ENCODE measurements at places on chromosomes 7 and 10.

- DNase-seq: no peak
Measured at GRCh38 chr10:51074238-51075028, at the start of gene PRKG1. TSS of gene PRKG1 (plus strand) at chr10:51074487.

GRCh38 chr10:69480068-69480412, 28.8 kb downstream of the TSPAN15 start:
- no peak for DNase-seq

DNA sequence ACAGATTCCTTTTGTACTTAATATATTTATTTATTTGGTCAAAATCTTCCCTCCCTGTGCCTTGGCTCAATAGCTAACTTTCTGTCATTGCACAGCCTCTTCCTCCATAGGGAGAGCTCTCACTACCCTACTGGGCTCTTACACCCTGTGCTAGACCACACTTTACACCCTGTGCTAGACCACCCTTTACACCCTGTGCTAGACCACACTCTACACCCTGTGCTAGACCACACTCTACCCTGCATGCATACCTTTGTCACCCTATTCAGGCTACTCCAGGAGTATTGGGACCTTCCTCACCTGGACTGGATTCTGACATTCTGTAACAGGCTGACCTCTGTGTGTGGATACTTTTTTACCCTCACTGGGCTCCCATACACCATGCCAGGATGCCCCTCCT, 298.5 kb upstream of the TPK1 start:
- DNase-seq: no peak

GRCh38 chr10:102645388-102645740, 1.1 kb downstream of the TRIM8 start:
- peak; percentile 41 for DNase-seq

- DNase-seq: no peak
Measured at GRCh38 chr10:1153251-1153763, 97.1 kb downstream of the WDR37 start.

GRCh38 chr10:79386637-79387465, 39.6 kb downstream of the PPIF start:
- DNase-seq: no peak

- DNase-seq: no peak
Measured at GRCh38 chr10:108696792-108697477, 1226.4 kb downstream of the XPNPEP1 start.

DNA sequence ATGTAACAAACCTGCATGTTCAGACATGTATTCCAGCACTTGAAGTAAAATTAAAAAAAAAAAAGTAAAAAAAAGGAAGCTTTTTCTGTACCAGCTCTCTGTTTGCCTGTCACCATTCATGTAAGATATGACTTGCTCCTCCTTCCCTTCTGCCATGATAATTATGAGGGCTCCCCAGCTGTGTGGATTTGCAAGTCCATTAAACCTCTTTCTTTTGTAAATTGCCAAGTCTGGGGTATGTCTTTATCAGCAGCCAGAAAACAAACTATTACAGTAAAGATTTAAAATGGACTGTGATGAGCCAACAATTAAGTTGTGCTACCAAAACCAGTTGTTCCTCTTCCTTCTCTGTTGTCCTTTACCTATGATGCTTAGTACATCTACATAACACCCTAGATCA, 619.6 kb downstream of the ARL4A start:
- peak; percentile 86 for DNase-seq

- no peak for DNase-seq
Measured at GRCh38 chr10:11869219-11869618, 46.1 kb downstream of the PROSER2 start.

- peak; percentile 61 for DNase-seq
Measured at GRCh38 chr10:127738512-127739424, 1.8 kb downstream of the FOXI2 start.

GRCh38 chr10:14648005-14648765, 126.5 kb downstream of the FAM107B start:
- DNase-seq: no peak

- no peak for DNase-seq
Measured at GRCh38 chr7:99380823-99381663, 6.5 kb downstream of the ARPC1B start.

DNA sequence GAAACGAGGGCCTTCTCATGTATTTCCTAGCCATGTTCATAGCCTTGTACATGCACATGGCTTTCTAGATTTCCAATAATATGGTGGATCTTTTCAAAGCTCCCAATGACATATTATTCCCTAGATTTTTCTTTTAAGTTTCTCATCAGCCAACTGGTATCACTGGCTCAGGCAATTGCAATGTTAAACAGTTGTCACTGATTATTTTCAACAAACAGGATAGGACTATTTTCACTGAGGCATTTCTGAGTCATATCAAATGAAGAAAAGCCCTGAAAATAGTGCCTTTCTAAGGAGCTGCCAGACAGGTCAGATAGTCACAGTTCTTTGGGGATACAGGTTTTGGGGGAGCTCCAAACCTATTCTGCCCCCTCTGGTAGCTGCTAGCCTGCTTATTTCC, 4.5 kb upstream of the LMTK2 start:
- no peak for DNase-seq

DNA sequence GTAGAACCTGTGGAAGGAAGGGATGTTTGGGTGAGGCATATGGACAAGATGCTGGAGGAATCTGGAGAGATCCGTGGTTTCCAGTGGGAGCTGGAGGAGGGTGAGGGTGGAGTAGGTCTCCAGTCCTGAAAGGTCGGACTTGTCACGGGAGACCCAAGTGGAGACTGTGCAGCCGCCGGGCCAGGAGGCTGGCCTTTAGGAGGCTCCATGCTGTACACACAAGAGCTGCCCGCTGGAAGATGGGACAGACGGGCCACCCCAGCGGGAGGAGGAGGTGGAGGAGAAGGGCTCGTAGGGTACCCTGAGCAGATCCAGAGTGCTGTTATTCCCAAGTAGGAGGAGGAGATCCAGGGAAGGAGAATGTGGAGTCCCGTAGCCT, 106.7 kb downstream of the NKX6-2 start:
- DNase-seq: no peak

DNA sequence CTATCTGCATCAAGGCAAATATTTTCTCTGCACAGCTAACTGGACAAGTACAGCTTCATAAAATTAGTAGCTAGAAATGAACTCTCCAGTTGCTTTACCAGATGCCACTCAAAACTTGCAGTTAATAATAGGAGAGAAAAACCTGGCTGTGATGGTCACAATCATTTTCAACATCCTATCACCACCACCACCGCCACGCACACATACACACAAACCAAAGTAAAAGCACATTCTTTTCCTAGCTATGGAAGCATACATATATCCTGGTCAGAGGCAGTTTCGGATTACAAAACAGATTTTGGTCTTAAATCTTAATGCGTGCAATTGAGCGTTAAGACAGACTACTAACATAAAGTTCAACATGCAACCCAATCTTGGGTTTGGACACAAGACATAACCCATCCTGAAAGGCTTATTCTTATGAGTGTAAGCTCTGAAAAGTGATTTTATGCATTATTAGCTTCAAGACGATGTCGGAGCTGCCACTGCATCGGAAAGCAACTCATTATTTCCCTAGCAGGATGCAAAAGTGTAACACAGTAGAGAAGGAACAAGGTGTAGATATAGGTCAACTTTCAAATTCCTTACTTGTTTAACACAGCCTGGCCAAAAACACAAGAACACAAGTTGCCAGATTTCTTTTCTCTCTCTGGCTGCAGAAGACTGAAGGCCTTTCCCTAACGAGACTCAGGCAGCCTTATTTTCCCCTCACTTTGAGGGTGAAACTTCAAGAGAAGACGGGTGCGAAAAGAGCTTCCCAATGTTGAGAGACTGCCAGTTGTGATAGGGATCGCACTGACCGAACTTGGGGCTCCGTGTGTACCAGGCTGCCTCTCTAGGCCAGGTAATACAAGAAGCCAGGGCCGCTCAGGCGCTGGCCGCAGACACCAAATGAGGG, 1.2 kb downstream of the CACUL1 start:
- no peak for DNase-seq

DNA sequence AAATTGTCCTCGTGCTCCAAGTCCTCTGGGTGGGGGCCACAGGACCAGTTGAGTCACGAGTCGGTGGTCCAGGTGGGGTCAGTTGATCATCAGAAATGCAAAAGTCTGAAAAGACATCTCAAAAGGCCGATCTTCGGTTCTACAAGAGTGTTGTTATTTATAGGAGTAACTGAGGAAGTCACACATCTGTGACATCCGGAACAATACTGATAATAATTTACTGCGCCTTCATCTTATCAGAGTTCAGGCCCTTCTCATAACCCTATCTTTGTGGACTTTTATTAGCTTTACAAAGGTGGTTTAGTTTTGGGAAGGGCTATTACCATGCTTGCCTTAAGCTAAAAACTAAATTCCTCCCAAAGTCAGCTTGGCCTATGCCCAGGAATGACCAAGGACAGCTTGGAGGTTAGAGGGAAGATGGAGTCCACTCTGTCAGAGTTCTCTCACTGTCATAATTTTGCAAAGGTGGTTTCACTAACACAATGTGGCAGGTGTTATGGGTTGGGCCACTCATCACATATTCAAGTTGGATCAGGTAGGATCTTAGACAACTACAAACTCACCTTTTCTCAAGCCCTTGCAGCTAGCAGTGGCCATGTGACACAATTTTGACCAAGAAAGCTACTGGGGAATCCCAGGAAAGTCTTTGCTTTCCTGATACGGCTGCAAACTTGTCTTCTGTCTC, 54.7 kb upstream of the CHST3 start:
- no peak for DNase-seq

GRCh38 chr7:44486693-44487092, 3.8 kb downstream of the NUDCD3 start:
- no peak for DNase-seq

- no peak for DNase-seq
Measured at GRCh38 chr7:39758234-39758970, 135.0 kb downstream of the RALA start.

GRCh38 chr10:11697718-11698527, 44.3 kb upstream of the ECHDC3 start:
- no peak for DNase-seq

- no peak for DNase-seq
Measured at GRCh38 chr7:28815369-28815927, 142.7 kb downstream of the TRIL start.

DNA sequence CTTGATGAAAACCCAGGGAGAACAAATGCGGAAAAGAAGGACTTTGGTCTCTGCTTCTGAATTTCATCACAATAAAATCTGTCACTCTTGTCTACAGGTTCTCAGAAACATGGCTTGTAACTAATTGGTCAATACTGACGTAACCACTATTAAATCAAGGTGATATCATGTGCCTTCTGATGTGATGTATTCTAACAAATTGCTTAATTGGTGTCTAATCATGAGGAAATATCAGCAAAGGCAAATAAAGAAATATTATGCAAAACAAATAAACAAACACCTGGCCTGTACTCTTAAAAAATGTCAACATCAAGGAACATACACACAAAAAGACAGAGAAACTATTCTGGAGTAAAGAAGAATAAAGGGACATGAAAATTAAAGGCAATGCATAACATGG, 1165.0 kb downstream of the NXPH1 start:
- DNase-seq: no peak

GRCh38 chr7:101924171-101924570, 106.7 kb downstream of the CUX1 start:
- DNase-seq: no peak

- DNase-seq: peak; percentile 13
Measured at GRCh38 chr10:48700493-48700892, 15.8 kb downstream of the WDFY4 start.

DNA sequence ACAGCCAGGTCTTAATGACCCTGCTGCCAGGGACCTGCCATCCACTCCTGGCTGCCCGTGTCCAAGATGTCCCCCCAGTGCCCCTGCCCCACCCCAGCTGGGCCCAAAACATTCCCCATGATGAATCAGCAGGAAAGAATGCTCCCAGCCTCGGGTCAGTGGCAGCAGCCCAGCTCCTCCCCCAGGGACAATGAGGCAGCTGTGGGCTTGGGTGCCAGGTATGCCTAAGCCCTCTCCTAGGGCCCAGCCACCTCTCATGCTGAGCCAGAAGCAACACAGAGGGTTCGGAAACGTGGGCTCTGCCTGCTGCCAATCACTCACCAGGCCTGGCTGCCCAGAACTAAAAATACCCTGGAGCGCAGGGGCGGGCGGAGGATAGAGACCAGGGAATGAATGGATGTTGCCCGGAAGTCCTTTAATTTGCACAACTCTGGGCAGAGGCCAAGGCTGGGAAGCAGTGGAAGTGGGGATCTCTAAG, 1.5 kb upstream of the LOXL4 start:
- no peak for DNase-seq

- DNase-seq: no peak
Measured at GRCh38 chr7:27967639-27968038, 213.0 kb downstream of the JAZF1 start.

DNA sequence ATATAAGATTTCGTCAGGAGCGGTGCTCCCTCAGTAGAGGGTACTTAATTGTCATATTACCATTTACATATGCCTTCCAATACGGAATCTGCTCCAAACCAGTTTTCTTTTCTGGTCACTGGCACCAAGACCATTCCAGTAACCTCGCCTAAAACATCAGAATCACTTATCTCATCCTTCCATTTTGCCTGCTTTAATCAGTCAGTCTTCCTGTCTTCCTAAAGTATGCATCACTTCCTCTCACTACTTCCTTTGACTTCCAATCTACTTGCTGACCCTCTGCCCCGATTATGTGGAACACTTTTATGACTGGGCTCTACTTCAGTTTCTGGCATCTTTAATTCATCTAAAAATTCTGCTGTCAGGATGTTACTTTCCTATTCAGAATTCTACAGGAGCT, 33.5 kb downstream of the CUL2 start:
- no peak for DNase-seq

DNA sequence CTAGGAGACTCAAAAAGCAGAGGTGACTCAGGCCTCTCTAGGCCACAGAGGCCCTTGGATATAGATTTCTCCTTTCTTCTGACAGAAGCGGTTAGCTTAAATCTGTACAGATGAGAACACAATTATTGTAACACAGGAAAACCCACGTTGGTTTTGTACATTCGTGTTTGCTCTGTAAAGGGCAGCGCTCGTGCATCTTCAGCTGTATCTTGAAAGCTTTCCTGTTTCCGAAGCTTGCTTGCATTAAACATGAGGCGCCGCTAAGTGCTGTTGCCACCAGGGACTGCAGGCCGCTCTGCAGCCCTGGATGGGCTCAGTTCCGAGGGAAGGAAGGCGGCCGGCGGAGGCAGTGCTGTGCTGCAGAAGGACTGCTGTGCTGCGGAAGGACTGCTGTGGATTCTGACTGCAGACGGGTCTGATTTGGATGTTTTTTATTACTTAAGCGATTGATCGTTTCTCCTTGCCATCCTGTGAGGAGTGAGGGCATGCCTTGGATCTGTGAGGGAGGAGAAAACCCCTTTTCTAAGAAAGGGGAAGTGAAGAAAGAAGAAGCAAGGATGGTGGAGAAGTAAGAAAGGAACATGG, 53.3 kb downstream of the FHIP2A start:
- no peak for DNase-seq

DNA sequence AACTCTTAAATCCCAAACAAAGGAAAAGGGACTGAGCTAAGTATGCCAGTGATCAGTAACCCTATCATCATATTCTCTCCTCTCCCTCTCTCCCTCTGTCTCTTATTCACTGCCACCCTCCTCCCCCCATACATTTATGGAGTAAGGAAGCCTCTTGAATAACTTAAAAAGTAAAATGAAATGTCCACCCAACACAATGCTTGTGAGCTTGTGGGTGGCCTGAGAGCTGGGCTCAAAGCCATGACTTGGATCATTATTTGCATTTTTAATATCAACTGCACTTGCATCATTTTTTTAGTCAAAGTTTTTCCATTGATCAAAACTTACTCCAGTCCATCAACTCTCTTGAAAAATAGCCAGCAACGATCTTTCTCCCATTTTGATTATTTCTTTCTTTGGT, 46.8 kb downstream of the FAM107B start:
- DNase-seq: no peak

- DNase-seq: peak; percentile 76
Measured at GRCh38 chr10:128867210-128867609, 599.8 kb upstream of the MGMT start.

Measured in NCI-H2171 treated with DMSO at 0.1 percent for 48 hours (cell line).